ENCODE measurements at places on chromosomes 16 and 17.

GRCh38 chr16:4862639-4863038 is 15.4 kb downstream of the UBN1 start:
- no peak for DNase-seq

DNA sequence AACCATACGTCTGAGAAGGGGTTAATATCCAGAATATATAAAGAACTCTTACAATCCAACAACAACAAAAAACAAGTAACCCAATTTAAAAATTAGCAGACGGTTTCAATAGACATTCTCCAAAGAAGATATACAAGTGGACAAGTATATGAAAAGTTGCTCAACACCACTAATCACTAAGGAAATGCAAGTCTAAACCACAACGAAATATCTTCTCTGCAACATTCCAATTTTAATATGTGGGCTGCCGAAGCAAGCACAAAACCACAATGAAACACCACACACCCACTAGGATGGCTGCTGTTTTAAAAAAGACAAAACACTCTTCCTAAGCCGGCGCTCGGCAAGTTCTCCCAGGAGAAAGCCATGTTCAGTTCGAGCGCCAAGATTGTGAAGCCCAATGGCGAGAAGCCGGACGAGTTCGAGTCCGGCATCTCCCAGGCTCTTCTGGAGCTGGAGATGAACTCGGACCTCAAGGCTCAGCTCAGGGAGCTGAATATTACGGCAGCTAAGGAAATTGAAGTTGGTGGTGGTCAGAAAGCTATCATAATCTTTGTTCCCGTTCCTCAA is 5.9 kb upstream of the SLC13A2 start:
- DNase-seq = no peak

GRCh38 chr16:77064037-77064436 is 127.0 kb upstream of the MON1B start:
- DNase-seq = no peak

DNA sequence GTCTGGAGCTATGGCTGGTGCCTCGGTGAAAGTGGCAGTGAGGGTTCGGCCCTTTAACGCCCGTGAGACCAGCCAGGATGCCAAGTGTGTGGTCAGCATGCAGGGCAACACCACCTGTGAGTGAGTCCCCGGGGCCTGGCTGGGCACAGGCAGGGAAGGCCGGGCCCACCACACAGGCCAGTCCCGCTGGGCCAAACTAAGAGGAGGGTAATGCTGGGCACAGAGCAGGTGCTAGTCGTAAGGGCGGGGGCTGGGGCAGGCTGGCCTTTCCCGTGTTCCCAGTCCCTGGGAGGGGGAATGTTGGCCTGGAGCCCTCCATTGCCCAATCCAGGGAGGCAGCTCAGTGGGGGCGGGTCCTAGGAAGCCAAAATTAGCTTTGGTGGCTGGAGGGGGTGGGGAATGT is 2.5 kb downstream of the KIF1C start:
- no peak for DNase-seq

DNA sequence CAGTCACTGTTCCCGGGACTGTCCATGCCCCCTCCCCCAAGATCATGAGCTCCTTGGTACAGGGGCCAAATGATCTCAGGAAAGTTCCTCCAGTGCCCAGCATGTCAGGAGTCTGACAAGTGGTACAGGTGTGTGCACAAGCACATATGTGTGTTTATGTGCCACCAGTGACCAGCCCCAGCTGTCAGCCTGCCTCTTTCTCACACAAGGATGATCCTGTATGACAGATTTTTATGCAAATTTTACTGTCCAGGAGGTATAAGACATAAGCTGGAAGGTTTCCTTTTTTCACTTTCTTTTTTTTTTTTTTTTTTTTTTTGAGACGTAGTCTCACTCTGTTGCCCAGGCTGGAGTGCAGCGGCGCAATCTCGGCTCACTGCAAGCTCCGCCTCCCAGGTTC is 31.4 kb upstream of the GFOD2 start:
- no peak for DNase-seq

DNA sequence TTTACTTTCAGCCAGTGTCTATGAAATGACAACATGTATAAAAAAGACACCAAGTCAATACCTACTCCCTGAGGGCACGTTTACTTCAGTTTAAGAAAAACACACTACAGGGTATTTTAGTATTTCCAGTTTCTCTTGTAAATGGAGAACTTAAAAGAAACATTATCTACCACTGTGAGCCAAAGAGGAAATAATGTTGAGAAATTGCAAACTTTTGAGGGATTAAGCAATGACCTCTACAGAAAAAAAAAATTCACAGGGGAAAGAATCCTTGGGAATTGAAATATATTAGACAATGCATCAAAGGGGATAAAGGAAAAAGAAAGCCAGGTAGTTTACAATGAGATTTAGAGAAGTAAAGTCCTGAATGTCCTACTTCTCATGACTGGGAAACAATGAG is 126.0 kb downstream of the KCNJ2 start:
- DNase-seq = no peak

DNA sequence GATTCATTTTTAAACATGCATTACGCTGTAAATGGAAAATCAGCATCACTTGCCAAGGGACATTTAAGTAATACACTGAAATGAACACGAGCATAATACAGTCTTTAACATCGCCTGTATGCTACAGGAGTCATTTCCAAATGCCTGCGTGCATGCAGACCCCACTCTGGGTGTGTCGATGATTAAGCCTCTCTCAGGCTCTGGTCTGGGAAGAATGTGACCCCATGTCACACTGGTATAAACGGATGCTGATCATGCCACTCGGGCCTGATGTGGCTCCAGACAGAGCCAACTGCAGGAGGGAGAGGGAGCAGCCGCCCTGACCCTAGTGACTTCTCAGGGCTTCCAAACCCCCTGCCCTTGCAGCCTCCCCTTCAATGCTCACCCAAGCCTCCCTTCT is 10.8 kb downstream of the EMP2 start:
- no peak for DNase-seq

DNA sequence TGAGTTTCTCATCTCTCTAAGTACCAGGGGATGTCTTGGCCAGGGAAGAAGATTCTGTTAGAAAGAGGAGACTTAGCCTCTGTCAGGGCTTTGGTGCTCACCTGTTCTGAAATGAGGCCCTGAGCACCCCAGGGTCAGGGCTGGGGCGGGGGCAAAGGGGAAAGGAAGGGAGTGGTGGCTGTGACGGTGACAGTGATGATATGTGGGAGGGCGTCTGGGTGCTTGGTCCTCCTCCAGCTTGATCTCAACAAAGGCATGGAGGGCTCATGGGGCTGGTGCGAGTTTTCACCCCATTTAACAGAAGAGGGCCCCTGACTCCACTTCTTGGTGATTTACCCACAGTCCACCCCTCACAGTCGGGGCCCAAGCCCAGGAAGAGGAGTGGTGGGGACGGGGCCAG is 15.1 kb downstream of the SOX8 start:
- no peak for DNase-seq

- DNase-seq = no peak
These were observed 68.3 kb upstream of the ALOX12 start for GRCh38 chr17:6927290-6928126.

DNA sequence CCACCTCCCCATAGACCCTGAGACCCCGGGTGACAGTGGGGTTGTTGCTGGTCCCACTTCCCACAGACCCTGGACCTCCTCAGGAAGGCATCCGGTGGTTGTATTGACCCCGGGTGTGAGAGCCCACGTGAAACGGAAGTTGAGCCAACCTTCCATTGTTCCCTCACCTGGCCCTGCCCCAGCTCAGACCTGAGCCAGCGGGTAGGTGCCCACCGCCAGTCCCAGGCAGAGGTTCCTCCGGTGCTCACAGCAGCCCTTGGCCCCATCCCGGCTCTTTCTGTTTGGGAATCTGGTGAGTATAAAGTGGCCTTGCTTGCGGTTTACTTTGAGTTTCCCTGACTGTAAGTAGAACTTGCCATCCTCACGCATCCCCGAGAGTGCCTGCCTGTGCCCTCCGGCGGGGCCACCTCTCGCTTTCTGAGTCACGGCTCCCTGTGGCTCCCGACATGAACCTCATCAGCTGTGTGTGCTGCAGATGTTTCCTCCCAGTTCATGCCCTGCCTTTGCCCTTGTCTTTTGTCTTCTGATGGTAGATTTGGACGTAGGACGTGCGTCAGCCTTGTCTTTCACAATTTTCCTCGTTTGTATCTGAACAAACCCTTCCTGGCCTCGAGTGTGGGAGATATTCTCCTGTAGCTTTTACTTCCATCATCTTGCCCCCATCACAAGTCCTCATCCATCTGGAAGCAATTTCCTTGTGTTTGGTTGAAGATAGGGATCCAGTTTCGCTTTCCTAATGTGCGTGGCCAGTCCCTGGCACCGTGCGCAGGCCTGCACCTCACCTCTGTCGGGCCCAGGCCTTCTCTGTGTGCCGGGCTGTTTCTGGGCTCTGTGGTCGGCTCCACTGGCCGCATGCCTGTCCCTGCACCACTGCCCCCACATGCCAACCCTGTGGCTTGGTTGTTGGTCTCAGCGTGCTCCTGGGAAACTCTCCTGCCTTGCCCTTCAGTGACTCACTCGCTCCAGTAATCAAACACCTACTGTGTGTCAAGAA is 76.0 kb downstream of the METRNL start:
- no peak for DNase-seq

DNA sequence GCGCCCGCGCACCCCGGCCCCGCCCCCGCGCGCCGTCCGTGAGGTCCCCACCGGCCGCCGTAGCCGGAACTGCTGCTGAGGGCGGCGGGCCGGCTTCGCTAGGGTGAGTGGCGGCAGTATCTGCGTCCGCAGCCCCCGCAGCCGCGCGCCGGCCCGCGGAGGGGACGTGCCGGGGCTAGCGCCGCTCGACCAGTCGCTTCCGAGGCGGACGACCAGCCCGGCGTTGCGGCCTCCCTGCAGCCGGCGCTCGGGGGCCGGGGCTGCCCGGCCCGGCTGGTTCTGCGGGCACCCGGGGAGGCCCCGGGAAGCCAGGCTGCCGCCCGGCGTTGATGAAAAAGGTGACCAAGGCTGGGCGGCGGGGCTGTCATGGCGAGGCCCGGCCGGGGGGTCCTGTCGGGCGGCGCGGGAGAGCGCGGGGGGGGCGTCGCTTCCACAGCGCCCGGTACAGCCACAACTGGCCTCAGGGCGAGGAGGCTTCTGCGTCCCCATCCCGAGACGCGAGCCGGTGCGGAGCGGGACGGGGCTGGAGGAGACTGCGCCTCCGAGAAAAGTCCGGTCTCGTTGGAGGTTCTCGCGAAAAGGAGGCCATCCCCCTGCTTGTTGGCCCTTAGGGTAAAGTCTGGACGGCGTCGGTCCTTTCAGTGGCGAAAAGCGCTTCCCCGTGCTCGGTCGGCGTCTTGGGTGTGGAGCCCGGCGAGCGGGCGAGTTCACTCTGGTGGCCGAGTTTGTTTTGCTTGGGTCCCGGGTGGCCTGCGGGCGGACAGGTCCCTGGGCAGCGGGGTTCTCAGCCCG is at the start of gene CRAMP1:
CRAMP1 (plus strand) TSS at position 41 of the 792 bp plus-strand sequence. CDS start 2,280 bp downstream, outside the sequence.
- peak; percentile 32 for DNase-seq

GRCh38 chr17:62994931-62995330 is 28.9 kb downstream of the TANC2 start:
- DNase-seq = no peak

GRCh38 chr17:17839791-17840707 is 3.3 kb upstream of the SREBF1 start:
- DNase-seq = no peak

DNA sequence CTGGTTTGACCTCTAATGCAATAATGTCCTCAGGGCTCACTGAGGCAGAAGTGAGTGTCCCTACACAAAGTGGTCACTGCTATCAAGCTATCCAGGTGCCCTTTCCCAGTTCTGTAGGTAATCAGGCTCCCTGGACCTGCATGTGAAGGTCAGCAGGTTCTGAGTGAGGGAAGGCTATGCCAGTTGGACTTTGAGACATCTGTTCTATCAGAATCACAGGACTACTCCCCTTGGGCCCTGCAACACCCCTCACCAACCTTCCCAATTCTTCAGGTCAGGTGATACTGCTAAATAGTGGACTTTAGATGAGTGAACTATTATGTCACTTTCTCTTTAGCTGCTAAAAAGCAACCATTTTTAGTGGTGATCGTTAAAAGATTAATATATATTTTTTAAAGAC is 37.6 kb downstream of the ZZEF1 start:
- DNase-seq = no peak

- DNase-seq = no peak
These were observed 16.4 kb downstream of the ATP6V0A1 start for GRCh38 chr17:42475121-42475520.

GRCh38 chr16:7976563-7976962 is 613.7 kb downstream of the TMEM114 start:
- no peak for DNase-seq

DNA sequence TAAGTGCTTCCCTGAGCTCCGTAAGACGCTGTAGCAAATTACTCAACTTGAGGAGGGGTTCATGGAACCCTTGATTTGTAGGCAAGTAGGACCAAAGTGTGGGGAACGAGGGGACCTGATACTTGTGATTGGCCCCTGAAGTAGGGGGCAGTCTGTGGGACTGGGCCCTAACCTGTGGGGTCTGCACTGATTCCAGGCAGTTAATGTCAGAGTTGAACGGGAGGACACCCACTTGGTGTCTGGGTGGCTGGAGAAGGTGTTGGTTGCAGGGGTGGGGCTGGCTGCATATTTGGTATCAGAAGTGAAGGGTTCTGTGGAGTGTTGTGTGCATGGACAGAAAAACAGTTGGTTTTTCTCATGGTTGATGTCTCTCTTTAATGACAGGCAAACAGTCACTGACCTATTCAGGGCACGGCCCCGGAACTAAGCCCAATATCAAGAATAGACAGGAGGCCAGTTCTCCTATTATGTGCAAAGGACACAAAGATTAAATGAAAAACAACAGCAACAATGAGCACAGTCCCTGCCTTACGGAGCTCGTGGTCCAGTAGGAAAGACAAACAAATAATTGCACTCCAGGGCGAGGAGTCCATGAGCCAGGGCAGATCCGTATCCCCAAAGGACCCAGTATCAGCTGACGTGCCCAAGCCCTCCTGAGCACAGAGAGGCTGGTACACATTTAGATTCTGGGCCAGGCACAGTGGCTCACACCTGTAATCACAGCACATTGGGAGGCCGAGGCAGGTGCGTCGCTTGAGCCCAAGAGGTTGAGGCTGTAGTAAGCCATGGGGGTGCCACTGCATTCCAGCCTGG is 19.2 kb downstream of the MXRA7 start:
- no peak for DNase-seq

- DNase-seq = no peak
These were observed 5.2 kb downstream of the FKBP10 start for GRCh38 chr17:41818024-41818423.

GRCh38 chr16:65225488-65225887 is 103.6 kb upstream of the CDH11 start:
- no peak for DNase-seq

GRCh38 chr17:78905541-78905940 is 2.5 kb upstream of the CEP295NL start:
- no peak for DNase-seq

GRCh38 chr16:85302018-85302847 is 190.0 kb upstream of the CIBAR2 start:
- DNase-seq = no peak

DNA sequence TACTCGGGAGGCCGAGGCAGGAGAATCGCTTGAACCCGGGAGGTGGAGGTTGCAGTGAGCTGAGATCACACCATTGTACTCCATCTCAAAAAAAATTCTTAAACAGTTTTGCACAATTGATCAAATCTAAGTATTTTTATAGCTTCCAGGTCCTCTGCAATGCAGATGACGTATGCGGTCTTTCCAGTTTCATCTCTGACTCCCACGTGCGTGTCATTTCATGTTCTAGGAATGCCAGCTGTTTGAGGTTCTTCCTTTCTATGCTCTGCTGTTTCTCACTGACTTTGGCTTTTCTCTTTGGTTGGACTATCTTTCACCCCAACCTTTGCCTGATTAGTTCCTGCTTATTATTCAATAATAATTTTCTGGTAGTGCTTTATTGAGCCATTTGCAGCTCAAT is 16.2 kb downstream of the CHP2 start:
- no peak for DNase-seq
